ENCODE measurements at places on chromosomes 16 and 17.

DNA sequence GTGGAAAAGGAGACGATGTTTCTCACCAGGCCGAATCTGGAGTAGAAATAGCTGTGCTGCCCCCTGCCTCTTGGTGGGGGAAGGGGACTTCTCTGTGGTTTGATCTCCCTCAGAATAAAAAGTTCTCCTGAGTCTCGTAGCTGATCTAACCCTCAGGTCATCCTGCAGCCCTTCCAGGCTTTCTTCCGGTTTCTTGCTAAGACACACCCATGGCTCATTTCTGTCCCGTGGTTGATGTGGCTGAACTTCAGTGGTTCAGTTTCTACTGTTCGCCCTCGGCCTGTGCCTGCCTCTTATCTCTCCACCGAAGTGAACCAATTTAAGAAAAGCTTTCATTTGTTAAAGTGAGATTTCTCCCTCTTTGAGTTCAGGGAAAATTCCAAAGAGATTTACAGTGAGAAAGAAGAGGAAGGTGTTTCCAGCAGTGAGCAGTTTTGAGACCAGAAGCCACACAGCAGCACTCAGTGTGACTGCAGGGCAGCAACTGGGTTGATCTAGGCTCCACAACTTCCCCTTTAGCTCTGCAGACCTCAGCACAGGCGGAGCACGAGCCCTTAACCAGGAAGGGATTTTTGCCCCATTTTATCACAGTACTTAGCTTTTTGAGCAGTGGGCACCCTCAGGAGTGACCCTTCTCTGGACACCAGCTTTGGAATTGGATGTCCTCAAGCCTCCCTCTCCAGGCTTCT lies 34.9 kb upstream of the CACNG5 start:
- DNase-seq, result no peak

DNA sequence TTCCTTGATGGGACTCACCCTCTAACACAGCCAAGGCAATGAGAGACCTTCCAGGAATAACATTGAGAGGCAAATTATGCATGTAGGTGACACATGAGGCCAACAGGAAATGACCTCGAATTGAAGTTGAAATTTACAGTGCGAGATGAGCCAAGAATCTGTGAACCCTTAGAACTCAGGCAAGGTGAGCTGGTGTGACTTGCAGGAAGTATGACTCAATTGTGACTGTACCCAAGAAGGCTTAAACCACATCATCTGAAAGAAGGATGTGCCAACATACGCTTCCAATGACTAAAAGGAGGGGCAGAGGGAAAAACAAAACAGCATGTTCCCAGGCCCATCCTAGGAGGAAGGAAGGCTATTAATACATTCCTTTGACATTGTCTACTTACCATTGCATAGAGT lies 44.8 kb downstream of the PITPNC1 start:
- peak; percentile 43 for DNase-seq

DNA sequence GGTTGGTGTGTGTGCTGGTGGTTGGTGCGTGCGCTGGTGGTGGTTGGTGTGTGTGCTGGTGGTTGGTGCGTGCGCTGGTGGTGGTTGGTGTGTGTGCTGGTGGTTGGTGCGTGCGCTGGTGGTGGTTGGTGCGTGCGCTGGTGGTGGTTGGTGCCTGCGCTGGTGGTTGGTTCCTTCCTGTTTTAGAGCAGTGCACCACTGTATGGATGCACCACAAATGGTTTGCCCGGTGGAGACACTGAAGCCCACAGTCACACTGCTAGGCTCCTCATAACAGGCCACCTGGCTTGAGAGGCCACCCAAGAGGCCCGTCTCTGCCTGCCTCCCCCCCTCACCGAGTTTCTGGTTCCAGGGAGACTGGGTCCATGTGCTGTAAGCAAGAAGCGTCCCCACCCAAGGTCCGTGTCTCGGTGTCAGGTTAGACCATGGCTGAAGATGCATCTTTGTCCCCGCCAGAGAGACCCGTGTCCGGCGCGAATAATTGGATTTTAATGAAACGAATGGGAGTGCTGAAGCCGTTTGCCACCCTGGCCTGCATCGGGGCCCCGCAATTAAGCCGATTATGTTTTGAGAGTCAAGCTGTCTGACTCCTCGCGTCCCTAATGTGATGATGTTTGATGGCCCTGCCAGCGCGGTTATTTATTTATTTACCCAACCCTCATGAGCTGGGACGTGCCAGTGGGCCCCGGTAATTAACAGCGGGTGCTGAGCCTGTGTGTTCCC lies 161.3 kb upstream of the GSE1 start:
- DNase-seq, result no peak

DNA sequence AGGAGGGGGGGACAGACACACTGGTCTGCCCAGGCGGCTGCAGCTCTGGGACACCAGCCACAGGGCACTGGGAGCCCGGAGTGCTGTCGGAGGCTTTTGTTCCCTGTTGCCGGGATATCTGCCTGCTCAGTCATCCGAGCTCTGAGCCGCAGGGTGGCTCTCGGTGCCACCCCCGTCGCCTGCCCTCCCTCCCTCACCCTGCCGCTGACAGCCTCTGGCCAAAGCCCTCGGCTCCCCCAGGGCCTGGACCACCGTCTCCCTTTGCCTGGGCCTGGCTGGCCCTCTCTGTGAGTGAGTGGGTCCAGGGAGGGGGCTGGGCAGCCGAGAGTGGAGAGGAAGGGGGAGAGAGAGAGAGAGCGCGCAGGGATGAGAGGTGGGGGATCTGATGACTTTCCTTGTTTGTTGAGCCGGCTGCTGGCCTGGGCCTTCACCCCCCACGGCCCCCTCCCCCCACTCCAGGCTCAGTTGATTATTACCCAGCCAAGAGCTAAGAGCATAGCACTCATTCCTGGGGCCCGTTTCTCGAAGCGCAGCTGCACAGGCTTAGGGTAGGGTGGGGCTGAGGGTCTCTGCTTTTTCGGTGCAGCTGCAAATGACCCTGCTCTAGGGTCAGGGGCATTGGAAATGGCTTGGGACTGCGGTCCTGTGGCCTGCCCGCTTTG lies 2.7 kb downstream of the FOXJ1 start:
- DNase-seq, result no peak

- DNase-seq, result no peak
Measured at GRCh38 chr16:19780321-19780720, 62.2 kb downstream of the IQCK start.

- no peak for DNase-seq
Measured at GRCh38 chr16:28897826-28898225, 19.5 kb downstream of the ATP2A1 start.

DNA sequence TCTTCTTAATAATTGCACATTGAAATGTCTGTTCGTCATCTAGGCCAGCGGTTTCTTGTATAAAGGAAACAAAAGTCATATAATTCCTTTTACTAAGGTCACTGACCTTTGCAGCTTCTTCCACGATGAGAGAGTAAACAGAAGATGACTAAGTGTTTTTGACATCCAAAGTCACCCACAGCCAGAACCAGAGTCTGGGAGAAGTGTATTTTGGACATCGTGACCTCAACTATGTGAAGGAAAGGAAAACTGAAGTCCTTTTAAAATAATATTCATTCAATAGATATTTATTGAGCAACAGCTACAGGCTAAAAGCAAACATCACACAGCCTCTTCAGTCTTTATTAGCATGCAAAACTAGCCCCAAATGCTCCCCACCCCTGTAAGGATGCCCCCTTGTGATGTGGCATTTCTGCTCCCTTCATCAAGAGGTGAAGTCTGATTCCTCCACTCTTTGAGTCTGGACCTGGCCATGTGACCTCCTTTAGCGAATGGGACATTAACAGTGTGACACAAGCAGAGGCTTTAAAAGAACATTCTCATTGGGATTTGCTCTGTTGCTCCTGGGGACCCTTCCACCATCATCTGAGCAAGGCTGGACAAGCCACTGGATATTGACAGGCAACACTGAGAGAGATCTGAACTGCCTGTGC lies 8.1 kb upstream of the PMP22 start:
- peak; percentile 95 for DNase-seq

- no peak for DNase-seq
Measured at GRCh38 chr17:10018461-10018891, 113.4 kb upstream of the RCVRN start.

GRCh38 chr16:12575288-12575687 lies 228.4 kb downstream of the CPPED1 start:
- DNase-seq, result no peak

DNA sequence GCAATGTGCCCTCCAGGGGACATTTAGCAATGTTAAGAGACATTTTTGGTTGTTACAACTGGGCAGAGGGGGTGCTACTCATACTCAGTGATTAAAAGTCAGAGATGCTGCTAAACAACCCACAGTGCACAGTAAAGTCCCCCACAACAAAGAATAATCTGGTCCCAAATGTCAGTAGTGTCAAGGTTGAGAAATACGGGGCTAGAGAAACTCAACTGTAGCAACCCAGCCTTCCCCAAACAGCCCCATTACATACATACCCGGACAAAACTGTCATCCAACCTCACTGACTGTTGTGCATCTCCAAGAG lies 20.4 kb downstream of the DNAJC7 start:
- no peak for DNase-seq

Data from amniotic epithelial cell (primary cell).